ENCODE measurements at places on chromosomes 1 and 21.

GRCh38 chr21:42525029-42525581 is 11.5 kb downstream of the SLC37A1 start:
- no peak for DNase-seq

- DNase-seq, result peak; percentile 33
These were observed 22.9 kb upstream of the LDLRAP1 start for GRCh38 chr1:25520446-25521061.

GRCh38 chr1:114023377-114023776 is 44.1 kb downstream of the OLFML3 start:
- no peak for DNase-seq

GRCh38 chr1:15540186-15540585 is 13.5 kb downstream of the DNAJC16 start:
- DNase-seq, result no peak
